ENCODE measurements at places on chromosomes 3 and 15.
A peak's percentile ranks its signal among the peaks of the same experiment; 100 is the strongest.

- DNase-seq: no peak
These were observed 13.5 kb upstream of the CLEC3B start for GRCh38 chr3:45012577-45012976.

- DNase-seq: peak; percentile 83
These were observed 1.2 kb downstream of the IGDCC4 start for GRCh38 chr15:65421360-65422215.

- no peak for DNase-seq
These were observed 1062.4 kb downstream of the AGBL1 start for GRCh38 chr15:87142096-87142495.

DNA sequence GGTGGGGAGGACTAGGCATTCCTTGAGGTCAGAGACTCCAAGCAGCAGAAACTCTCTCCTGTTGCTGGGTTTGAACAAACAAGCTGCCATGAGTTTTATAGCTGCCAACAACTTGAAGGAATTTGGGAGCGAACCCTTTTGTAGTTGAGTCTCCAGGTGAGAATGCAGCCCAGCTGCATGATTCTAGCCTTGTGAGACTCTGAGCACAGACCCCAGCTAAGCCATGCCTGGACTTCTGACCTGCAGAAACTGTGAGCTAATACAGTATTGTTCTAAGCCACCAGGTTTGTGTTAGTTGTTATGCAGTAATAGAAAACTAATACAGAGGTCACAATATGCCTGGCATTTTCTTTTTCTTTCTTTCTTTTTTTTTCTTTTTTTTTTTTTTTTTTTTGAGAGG, 6.2 kb upstream of the TASOR start:
- DNase-seq: no peak

DNA sequence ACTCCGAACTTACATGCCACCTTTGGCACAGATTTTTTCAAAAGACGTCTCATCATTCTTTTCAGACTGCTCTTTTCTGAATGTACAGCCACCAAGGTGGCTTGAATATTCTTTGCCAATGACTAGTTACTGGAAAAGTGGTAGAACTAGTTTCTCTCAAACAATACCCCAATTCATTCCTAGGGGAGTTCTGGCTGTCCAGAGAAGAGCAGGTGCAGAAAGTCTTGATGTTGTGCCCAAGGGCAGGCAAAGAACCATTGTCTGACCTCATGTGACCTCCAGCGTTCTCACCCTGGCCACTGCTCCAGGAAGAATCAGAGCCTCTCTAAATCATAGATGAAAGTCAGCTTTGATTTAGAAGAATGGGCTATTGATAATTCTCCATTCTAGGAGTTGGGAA, 5.5 kb downstream of the LMOD3 start:
- no peak for DNase-seq

GRCh38 chr3:48532271-48532976, 24.2 kb downstream of the PFKFB4 start:
- no peak for DNase-seq

- no peak for DNase-seq
These were observed 106.5 kb upstream of the ADPGK start for GRCh38 chr15:72890043-72890442.

DNA sequence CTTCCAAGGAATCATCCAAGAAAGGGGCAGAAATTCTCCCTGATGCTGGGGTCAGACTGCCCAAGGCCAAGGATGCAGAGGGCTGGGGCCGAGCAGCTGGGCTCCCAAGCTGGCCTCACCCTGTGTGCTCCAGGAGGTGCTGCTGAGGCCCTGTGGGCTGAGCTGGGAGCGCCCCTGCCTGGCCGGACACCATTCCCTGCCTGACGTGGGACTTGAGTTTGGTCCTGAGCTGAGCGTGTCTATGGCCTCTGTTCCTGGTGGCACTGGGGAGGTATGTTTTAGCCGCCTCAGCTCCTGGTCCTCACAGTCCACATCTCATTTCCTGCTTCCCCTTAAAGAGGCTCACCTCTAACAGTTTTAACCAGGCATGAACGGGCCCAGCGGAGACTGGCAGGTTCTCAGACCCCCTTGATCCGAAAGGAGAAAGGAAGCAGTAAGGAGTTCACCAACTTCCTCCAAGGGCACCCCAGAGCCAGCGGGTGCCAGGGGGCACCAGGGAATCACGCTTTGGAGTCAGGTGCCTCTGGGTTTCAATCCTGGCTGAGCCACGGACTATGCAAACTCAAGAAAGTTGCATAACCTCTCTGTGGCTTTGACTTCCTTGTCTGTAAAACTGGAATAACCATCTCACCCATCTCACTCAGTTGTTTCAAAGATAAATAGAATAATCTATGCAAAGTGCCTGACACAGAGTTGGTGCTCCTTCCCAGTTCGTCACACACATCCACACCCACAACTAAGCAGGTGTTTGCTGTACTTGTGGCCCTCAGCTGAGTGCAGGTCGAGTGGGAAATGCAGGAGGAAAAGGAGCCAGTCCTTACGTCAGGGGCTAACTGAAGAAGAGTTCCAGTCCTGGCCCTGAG, 48.6 kb downstream of the SLC12A8 start:
- no peak for DNase-seq

GRCh38 chr3:197791892-197792647, 1.0 kb downstream of the LRCH3 start:
- no peak for DNase-seq

- DNase-seq: no peak
These were observed 110.3 kb downstream of the HCN4 start for GRCh38 chr15:73258271-73259108.

GRCh38 chr3:179506792-179507191, 55.5 kb upstream of the GNB4 start:
- DNase-seq: no peak

- no peak for DNase-seq
These were observed 124.0 kb downstream of the CNTN6 start for GRCh38 chr3:1216856-1217255.

- peak; percentile 57 for DNase-seq
These were observed 83.7 kb downstream of the ETV5 start for GRCh38 chr3:186025161-186025560.

DNA sequence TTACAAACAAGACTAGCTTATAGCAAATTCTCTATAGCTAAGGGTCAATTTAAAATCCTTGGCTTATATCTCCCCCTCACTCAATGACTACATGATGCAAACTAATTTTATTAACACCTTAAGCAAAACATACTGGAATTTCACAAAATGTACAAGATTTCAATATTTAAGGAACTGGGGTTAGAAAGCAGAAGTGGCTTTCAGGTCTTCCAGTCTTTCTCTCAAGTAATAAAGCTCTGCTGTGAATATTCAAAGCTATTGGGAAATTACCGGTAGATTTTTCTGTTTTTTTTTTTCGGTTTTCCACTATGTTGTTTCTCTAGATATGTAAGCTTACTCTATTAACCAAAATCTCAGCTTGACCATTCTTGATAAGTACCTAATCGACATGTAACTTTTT, 3.9 kb downstream of the EPM2AIP1 start:
- DNase-seq: no peak

GRCh38 chr3:11370191-11370590, 98.0 kb downstream of the ATG7 start:
- no peak for DNase-seq

- DNase-seq: no peak
These were observed 173.3 kb downstream of the TMEM108 start for GRCh38 chr3:133211449-133211848.

DNA sequence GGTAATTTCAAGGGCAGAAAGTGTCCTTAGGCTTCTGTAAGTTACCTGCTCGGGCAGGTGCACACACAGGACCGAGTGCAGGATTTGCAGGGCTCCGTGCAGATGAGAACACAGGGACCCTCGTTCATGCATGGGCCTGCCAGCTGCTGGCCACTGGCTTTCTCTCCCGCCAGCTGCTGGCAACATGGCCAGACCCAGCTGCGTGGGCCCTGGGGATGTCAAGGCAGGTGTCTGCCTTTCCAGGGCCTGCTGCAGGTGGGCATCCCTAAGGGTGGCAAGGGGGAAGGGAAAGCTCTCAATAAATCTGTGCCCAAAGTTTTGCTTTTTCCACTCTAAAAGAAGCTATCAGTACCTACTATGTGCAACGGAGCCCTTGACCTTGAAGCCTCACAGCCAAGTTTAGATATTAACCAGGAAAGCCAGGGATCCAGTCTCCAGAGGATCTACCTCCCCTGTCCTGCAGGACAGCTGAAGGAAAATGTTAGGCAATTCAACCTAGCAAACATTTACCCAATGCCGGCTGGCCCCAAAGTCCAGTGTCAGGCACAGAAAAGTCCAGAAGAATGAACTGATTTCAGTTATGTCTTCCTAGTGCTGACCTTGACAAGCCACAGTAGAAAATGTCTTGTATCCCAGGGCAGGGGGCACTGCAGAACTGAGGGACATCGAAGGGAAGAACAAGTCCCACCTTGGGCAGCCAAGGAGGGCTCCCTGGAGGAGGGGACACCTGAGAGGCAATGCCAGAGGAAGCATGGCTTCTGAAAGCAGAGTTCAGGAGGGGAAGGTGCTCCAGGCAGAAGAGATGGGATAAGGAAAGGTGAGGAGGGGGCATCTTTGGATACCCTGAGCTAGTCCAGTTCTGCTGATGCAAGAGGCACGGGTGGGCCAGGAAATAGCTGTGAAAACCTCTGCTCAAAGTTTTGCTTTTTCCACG, 26.4 kb downstream of the NUP210 start:
- no peak for DNase-seq

- no peak for DNase-seq
These were observed 4.7 kb downstream of the SLC9A9 start for GRCh38 chr3:143843587-143843986.

All from astrocyte of the cerebellum (primary cell).